ENCODE measurements at places on chromosomes 1 and 21.

DNA sequence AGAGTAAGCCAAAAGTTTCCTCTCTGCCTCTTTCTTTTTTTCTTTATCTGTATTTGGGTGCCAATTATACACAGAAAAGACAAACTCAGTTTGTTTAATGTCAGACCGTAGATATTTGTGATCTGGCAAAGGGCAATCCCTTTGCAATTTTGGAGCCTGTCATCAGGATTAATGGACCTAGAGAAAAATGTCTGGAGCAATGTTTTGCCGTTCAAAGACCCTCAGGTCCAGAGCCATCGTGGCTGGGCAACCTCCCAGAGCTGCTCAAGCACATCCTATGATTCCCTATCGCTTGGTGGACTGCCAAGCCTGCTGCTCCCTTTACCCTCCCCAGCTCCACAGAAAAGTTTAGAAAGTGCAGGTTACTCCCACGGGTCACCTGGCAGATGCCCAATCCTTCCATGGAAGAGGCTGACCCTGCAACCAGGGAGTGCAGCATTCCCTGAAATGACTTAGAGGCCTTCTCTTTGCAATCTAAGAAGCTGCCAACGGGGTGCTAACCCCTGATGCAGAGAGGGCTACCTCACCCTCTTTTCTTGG is 112.5 kb upstream of the NGF start:
- DNase-seq, result no peak

- no peak for DNase-seq
Observed at GRCh38 chr1:162943622-162944021, 82.6 kb upstream of the CCDC190 start.

- no peak for DNase-seq
Observed at GRCh38 chr1:208068407-208068806, 157.5 kb upstream of the CD34 start.

GRCh38 chr1:232511172-232511571 is 118.8 kb downstream of the SIPA1L2 start:
- no peak for DNase-seq

DNA sequence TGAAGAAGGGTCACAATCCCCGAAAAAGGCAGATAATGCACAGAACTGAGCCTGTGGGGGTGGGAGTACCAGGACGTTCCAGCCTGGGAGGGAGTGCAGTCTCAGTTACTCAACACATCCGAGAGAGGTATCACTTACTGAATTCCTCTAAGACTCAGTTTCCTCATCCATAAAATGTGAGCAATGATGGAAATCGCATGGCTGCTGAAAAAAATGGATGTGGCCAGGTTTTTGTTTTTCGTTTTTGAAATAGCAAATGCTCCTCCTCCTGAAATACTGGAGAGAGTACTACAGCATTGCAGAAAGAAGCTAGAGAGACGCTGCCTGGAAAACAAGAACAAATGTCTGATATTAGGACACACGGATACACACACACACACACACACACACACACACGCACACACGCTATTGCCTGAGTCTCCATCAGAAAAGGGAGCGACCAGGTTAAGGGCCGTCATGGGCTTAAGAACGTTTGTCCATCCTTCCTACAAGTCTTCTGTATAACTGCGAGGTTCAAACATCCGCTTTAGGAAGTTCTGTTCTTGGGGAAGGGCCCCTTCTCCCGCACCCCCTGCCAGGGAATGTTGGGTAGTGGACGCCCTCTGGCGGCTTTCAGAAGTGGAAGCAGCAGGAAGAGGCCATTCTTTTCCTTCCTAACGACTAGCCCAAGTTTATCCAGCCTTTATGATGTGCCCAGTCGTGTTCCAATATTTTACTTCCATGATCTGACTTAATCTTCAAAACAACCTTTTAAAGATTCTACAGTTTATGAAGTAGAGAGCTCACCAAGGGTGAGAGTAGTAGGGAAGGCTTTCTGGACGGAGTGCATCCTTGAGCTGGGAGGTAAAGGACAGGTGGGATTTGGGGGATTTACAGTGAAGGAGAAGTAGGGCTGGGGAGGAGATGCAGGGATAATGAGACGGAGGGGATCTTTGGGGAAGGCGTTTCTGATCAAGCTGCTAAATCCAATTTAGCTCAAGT is 699 bp upstream of the NES start:
- no peak for DNase-seq

DNA sequence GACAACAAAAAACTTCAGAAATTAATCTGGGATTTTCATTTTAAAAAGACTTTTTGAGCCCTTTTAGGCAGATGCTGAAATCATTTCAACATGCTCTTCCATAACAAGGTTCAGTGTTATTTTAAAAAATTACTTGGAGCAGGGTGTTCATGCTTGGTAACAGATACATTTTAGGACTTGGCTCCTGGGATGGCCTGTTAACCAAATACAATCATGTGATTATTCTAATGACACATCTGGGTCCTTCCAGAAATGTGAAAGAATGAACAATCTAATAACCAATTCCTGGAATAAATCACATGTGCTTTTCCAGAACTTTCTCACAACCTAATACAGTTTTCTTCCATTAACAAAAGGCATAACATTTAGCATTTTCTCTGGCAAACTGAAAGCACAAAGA is 379.8 kb upstream of the RUNX1 start:
- DNase-seq, result no peak

GRCh38 chr1:214683621-214684020 is 80.6 kb downstream of the CENPF start:
- DNase-seq, result no peak

Measured in activated naive CD4-positive, alpha-beta T cell (primary cell).